Activated CD4-positive, alpha-beta T cell treated with anti-CD3 and anti-CD28 coated beads for 36 hours (primary cell): ENCODE measurements at places on chromosomes 1 and 21. TPM values are rescaled to one million over a fixed set of nuclear protein-coding genes. Genes with fewer than 3 reads are reported as not detected.

- peak; percentile 39 for DNase-seq
Measured at GRCh38 chr1:206012086-206012859, 9.1 kb upstream of the RAB7B start.

DNA sequence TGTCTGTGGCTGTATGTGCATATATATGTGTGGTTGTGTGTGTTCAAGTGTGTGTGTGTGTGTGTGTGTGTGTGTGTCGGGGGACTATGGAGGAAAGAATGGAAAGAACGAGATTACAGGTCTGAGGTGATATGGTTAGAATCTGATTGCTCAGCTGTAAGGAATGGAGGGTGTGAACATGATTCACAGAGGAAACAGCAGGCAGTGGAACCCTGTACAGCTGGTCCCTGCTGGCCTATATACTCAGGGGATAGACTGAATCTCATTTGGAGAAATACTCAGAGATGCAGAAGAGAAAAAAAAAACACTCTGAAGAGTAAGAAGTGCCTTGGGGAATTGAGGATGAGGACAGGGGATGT lies 180.1 kb upstream of the ESRRG start:
- DNase-seq: no peak

PPIAL4G gene
- 0.07 TPM for total RNA-seq

DNA sequence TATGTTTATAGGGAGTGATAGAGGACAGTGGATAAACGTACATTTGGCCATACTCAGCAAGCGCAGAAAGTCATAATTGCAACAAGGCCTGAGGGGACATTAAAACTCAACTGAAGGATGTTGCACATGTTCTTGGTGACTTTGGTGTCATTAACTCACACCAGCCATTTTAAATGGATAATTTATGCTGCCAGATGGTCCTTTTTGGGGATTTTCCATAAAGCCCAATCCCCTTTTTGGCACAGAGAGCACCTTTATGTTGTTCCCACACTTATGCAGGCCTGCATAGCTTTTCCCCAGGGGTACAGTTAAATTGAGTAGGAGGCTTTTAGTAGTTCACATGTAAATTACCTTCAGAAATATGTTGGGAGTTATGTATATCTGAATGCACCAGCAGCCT lies 279.6 kb downstream of the NFIA start:
- no peak for DNase-seq

DNA sequence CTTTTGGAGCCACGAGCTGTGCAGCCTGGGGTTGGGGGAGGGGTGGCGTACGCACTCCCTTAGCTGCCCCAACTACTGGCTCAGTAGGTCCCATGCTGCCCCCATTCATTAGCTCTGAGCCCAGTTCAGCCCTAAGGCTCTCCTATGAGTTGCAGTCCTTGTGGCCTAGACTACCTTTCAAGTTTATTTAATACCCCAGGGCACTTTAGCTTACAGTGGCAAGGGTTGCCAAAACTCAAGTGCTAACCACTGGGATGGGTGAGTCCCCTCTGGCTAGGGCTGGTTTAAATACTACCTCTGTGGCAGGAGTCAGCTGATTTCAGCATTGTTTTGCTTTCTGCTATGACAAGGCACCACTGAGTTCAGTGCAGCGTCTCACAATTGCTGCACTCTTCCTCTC lies 118.2 kb downstream of the ODF2L start:
- DNase-seq: no peak

POU3F1 gene
- total RNA-seq: 0.26 TPM

CSF3R gene
- 0.33 TPM for total RNA-seq

S100A14 gene
- total RNA-seq: 0.14 TPM
